ENCODE measurements at places on chromosomes 5 and 9.

DNA sequence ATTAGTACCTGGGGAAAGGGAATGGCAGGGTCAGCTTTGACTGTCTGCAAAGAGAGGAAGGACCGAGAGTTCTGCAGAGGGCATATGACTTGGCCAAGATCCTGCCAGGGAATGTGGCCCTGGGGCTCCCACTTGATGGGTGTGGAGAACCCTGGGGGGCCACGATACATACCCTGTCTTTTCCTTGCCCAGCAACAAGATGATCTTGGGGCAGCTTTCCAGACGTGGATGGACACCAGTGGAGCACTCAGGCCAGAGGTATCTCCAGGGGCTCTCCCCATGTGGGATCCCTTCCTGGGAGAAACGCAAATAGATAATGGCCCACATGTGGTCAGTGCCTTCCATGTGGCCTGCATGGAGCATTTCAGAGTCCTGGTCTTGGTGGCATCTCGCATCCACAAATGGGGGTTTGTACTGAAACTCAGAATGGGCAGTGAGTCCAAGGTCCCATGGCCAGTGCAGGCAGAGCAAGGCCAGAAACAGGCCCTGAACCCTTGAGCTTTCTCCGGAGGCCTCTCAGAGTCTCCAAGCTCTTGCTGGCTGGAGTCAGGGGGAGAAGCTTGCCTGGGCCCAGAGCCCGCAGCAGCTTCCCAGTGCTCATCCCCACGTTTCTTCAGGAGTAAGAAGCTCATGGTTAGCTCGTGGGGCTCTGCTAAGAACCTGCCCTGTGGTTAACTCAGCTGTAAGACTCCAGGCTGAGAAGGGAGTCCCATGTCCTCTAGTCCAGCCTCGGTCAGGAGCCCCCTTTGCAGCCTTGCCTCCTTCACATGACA is 18.3 kb upstream of the ORM1 start:
- DNase-seq, result no peak

GRCh38 chr5:157651623-157652376 is 438 bp downstream of the SOX30 start:
- DNase-seq, result no peak

DNA sequence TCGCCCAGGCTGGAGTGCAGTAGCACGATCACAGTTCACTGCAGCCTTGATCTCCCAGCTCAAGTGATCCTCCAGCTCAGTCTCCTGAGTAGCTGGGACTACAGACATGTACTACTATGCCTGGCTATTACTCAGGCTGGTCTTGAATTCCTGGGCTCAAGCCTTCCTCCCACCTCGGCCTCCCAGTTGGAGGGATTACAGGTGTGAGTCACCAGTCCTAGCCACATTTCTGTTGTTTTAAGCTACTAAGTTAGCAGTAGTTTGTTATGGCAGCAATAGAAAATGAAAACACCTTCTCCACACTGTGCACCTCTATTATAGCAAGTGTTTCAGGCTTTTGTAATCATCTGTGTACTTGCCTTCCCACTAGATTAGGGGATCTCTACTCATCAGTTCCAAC is 588.9 kb upstream of the TLE4 start:
- no peak for DNase-seq

GRCh38 chr5:178740181-178740557 is 9.7 kb upstream of the ZNF354A start:
- DNase-seq, result no peak

GRCh38 chr5:172599204-172599567 is 41.9 kb upstream of the NEURL1B start:
- no peak for DNase-seq

GRCh38 chr9:3768712-3769457 is 243.1 kb upstream of the RFX3 start:
- DNase-seq, result no peak

DNA sequence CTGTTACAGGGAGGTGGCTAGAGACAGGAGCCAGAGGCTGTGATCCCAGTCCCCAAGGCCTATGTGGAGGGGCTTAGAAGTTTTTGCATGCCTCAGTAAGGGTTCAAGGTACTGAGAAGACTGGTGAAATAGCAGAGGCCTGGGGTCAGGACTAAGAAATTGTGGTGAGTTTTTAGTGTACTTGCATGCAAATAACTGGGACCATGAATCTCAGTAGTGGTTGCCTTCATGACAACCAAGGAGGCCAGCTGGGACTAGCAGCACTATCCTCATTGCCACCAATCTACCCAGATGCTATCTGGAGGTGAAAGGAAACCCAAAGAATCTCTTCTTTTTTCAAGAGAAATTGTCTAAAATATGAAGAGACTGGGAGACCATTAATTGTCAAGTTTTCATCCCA is 395.1 kb downstream of the CETN3 start:
- DNase-seq, result no peak

DNA sequence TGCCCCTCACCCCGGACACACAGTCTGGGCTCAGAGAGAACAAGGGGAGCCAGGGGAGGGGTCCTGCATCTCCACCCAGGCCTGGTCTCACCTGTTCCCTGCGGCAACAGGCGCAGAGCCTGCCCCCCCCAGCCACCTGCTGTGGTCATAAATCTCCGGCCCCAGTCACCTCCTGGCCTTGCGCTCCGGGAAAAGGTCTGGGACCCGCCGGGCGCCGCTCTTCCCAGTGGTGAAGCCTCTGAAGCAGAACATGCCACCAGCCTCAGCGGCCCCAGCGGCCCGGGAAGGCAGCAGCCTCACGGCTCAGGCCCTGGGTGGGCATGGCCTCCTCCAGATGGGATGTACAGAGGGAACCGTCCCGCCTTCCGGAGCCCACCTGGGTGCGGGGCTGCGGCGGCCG is 20.6 kb downstream of the NOTCH1 start:
- DNase-seq, result no peak

DNA sequence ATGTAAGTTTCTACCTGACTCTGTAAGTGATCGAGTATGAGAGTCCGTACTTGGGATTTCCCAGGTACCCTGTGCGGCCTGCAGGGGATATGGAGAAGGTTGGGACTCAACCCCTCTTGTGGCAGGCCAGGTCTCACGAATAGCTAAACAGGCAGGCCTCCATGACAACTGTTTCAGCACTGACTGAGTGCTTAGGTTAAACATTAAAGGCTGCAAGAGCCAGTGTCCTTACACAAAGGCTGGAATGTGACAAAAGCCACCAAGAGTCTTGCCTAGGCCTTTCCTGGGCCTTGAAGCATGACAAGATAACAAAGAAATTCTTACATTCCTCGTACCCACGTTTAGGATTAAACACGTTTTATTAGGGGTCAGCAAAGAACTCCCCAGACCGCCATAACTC is 58.6 kb downstream of the THBS4 start:
- DNase-seq, result no peak

DNA sequence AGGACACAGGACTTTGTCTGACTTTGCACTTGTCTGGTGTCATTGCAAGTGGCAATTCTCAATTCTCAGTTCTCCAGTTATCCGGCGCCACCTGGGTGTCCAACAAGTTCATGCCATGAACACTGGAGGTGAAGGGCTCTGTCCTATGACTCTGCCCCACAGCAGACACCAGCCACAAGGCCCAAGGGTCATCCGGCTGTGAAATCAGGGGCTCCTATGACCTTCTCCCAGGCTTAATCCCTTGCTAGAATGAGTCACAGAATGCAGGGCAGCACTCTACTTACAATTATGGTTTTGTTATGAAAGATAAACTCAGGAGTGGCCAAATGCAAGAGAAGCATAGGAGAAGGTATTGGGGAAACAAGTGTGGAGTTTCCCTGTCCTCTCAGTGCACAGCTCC is 392.0 kb downstream of the GADD45G start:
- no peak for DNase-seq

DNA sequence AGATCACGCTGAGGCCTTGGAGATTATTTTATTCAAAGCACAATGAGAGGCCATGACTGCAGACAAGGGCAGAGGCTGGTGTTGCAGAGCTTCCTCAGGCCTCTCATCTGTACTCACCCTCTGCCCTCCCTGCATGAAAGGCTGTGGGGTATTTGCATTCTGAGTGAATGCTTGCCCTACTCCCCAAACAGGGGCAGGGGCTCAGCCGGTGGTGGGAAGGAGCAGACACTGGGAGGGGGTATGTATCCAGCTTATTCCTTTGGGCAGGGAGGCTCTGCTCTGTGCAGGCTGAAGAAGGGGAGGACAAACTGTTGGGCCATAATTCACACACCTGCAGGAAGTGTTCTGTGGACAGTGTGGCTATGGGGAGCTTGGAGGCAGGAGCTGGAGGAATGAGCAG is 148.4 kb upstream of the PANK3 start:
- DNase-seq, result no peak

Data from amygdala (tissue), 56 donors.